Activated CD8-positive, alpha-beta memory T cell treated with anti-CD3 and anti-CD28 coated beads, Interleukin-2, amount 10 ng/mL, durations not matched to agents 7 days and 5 days (primary cell): ENCODE measurements at places on chromosomes 4 and X.
A peak's percentile ranks its signal among the peaks of the same experiment; 100 is the strongest.

GRCh38 chr4:48967631-48968030, 18.4 kb upstream of the CWH43 start:
- no peak for DNase-seq

- no peak for DNase-seq
Observed at GRCh38 chr4:42083816-42084215, 68.6 kb downstream of the BEND4 start.

DNA sequence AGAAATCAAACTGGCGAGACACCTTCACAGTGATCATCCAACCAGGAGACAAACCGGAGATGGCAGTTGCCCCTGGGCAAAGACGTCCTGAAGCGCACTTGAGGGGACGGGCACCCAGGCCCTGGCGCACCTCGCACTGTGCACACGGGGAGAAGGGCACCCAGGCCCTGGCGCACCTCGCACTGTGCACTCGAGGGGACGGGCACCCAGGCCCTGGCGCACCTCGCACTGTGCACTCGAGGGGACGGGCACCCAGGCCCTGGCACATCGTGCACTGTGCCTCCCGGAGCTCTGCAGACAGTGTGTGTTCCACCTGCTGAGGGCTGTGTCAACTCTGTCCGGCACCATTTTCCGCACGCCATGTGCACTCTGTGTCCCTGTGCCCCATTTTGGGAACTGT, 34.6 kb upstream of the CPLX1 start:
- no peak for DNase-seq

DNA sequence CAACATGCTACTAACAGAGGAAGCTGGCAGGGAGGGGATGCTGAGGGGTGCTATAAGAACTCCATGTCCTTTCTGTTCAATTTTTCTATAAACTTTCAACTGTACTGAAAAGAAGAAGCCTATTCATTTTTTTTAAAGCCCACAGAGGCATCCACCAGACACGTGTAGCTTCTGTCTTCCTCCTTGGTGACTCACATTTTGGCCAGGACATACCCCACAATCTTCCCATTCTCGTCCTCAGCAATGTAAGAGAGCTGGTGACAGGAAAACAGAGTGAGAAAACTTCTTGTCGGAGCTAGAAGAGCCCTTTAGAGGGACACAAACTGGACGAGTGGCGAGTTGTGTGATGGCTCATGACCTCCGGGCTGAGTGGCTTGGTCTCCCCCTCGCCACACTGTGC, 1.1 kb downstream of the NAA10 start:
- no peak for DNase-seq

GRCh38 chr4:99855678-99856077, 38.5 kb downstream of the LAMTOR3 start:
- peak; percentile 55 for DNase-seq

- DNase-seq, result no peak
Observed at GRCh38 chr4:70624226-70624793, 4.2 kb upstream of the ENAM start.
